Foreskin melanocyte (primary cell): ENCODE measurements at places on chromosomes 3 and 15.
A peak's percentile ranks its signal among the peaks of the same experiment; 100 is the strongest.

- DNase-seq, result no peak
Measured at GRCh38 chr15:98842973-98843285, 164.7 kb downstream of the PGPEP1L start.

DNA sequence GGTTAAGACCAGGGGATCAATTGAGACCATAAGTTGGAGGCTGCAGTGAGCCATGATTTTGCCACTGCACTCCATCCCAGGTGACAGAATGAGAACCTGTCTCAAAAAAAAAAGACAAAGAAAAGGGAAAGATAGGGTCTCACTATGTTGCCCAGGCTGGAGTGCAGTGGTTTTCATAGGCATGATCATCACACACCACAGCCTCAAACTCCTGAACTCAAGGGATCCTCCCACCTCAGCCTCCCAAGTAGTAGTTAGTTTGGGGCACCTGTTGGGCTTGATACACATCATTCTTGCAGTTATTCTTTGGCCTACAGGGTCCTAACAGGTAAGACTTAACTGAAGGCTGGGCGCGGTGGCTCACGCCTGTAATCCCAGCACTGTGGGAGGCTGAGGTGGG lies 42.1 kb downstream of the UBXN7 start:
- no peak for DNase-seq

DNA sequence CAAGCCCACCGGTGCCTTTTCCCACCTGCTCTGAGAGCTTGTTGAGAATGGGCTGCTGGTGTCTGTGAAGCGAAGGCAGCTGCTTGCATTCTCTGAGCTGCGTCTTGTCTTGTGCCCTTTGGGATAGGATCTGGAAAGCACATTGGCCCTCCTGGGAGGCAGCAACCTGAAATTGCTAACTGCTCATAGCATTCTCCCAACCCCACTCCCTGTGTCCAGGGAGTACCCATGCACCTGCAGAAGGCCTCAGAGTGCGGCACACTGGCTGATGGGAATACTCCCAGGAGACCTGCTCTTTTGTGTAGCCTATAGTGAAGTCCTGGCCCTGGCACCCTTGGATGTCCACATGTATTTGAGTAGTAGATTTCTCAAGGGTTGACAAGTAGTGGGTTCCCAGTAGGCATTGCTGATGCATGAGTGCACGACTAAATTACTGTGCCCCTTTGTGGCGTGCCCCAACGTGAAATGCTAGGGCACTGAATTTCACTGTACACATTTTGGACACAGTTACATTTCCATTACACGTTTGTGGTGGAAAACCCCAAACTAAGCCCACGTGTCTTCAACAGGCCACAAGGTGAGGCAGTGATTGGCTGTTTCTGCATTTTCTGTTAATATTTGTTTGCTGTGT lies 3.7 kb downstream of the EPHB1 start:
- DNase-seq, result no peak

DNA sequence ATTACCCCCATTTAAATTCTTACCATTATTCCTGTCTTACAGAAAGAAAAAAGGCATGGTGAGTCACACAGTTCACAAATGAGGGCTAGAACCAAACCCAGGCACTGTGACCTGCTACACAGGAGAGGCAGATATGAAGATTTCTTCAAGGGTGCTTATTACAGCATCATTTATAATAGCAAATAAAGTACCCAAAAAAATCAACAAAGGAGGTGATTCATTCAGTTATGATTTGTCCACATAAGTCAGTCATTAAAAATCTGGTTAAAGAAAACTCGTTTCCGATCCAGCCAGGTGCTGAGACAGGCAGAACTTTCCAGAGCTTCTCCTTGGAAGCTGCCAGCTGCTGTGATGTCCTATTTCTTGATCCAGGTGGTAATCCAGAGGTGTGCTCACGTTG lies 7.5 kb upstream of the LOXL1 start:
- no peak for DNase-seq

- DNase-seq, result no peak
Measured at GRCh38 chr3:123602325-123602724, 17.5 kb upstream of the HACD2 start.

- peak; percentile 22 for DNase-seq
Measured at GRCh38 chr15:50905055-50905454, 3.4 kb upstream of the AP4E1 start.

- no peak for DNase-seq
Measured at GRCh38 chr3:122952520-122952919, 75.0 kb downstream of the SEMA5B start.

DNA sequence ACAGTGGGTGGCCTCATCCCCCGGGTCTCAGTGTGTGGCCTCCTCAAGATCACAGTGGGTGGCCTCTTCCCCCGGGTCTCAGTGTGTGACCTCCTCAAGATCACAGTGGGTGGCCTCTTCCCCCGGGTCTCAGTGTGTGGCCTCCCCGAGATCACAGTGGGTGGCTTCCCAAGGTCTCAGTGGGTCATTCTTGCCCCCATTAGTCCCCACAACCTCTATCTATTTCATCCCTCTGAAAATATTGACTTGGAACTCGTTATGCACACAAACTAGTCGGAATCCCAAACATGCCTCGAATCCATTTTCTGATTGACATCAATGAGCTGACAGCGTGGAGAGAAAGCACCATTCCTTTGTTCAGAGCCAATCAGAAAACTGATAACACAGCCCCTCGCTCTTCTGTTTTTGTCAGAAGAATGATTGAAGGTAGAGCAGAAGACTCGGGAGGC lies 10.8 kb upstream of the SSUH2 start:
- no peak for DNase-seq
